Epithelial cell of esophagus (primary cell): ENCODE measurements at places on chromosomes 16 and 17.

- DNase-seq: no peak
Observed at GRCh38 chr17:49990921-49991320, 4.1 kb downstream of the DLX3 start.

GRCh38 chr16:3119286-3119685 is 6.9 kb downstream of the ZNF205 start:
- no peak for DNase-seq

GRCh38 chr17:57463103-57463885 is 207.0 kb downstream of the MSI2 start:
- DNase-seq: peak; percentile 66

- DNase-seq: peak; percentile 49
Observed at GRCh38 chr16:89370081-89370511, 120.3 kb downstream of the ANKRD11 start.
